ENCODE measurements at places on chromosomes 13 and 19.

- DNase-seq = no peak
These were observed 109.5 kb upstream of the TSC22D1 start for GRCh38 chr13:44685641-44686040.

GRCh38 chr19:821825-822503 lies at the start of gene PLPPR3:
TSS of gene PLPPR3 (minus strand) at chr19:821955. CDS start at chr19:821559, 396 bp downstream.
- DNase-seq = no peak

DNA sequence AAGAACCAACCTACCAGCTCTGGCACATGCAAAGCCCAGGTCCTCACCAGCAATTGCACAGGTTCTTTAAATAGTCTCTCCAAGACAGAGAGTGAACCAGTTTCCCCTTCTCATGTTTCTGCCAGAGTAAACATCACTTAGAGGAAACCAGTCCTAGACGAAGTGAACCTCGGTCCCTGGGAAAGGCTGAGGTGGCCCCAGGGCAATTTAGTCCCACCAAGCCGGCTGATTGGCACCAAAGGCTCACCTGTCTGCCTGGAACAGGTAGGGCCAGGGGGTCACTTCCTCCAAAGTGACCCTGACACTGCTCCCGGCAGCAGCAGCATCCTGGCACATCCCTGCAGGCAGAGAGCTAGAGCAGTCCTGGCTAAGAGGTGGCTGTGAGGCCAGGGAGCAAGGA lies 122.9 kb upstream of the ZNF507 start:
- DNase-seq = no peak

- peak; percentile 89 for DNase-seq
These were observed at the start of gene TSEN34 for GRCh38 chr19:54191011-54191810. TSS of gene TSEN34 (plus strand) at chr19:54191308. CDS start at chr19:54191365, 57 bp downstream.

GRCh38 chr13:50162001-50162400 lies 146.8 kb downstream of the KCNRG start:
- DNase-seq = no peak

Data from suppressor macrophage (primary cell).